Astrocyte (in vitro differentiated cells and primary cell): ENCODE measurements at places on chromosomes 2 and 18.

GRCh38 chr2:61937098-61937497 is 31.6 kb downstream of the COMMD1 start:
- no peak for DNase-seq

DNA sequence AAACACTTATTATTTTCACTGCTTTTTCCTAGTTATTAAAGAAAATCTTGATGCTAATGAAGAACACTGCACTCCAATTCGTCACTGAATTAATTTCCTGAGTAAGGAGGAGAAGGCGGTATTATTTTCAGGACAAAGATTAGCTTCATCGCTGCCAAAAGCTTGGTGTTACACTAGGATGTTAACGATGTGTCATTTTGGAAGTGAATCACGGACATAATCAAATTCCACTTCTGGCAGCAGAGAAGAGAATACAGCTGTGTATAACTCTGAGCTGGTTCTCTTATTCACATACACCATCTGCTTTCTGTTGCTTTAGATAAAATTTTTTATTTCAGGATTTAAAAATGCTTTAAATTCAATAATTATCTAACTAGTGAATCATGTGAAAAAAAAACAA is 74.1 kb downstream of the SCG2 start:
- peak; percentile 90 for DNase-seq

DNA sequence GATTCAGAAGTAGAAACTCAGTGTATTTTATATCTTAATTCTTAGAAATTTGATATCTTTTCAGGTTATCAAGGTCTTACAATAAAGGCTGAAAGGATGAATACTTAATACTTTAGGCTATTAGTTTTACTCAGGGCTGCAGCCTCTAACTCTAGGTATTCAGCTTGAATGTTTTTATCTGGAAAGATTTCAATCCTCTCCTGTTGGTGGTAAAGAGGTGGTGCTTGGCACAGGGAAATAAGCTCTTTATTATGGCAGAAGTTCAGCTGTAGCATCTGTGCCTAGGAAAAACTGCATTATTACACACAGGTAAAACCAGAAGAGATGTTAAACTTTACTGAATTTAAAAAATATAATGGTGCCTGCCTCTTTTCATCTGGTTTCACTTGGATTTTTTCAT is 11.1 kb downstream of the ACVR2A start:
- no peak for DNase-seq

DNA sequence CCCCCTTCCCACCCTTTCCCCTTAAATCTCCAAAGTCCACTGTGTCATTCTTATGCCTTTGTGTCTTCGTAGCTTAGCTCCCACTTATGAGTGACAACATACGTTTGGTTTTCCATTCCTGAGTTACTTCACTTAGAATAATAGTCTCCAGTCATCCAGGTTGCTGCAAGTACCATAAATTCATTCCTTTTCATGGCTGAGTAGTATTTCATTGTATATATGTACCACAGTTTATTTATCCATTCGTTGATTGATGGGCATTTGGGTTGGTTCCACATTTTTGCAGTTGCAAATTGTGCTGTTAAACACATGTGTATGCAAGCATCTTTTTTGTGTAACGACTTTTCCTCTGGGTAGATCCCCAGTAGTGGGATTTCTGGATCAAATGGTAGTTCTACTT is 14.5 kb upstream of the ZNF638 start:
- no peak for DNase-seq

- DNase-seq = peak; percentile 78
Measured at GRCh38 chr2:224723586-224724217, 7.5 kb upstream of the CCDC195 start.
